ENCODE measurements at places on chromosomes 7 and 10. TPM values are rescaled to one million over a fixed set of nuclear protein-coding genes. Genes with fewer than 3 reads are reported as not detected.

Gene HGF
- total RNA-seq: 4.3 TPM

DNA sequence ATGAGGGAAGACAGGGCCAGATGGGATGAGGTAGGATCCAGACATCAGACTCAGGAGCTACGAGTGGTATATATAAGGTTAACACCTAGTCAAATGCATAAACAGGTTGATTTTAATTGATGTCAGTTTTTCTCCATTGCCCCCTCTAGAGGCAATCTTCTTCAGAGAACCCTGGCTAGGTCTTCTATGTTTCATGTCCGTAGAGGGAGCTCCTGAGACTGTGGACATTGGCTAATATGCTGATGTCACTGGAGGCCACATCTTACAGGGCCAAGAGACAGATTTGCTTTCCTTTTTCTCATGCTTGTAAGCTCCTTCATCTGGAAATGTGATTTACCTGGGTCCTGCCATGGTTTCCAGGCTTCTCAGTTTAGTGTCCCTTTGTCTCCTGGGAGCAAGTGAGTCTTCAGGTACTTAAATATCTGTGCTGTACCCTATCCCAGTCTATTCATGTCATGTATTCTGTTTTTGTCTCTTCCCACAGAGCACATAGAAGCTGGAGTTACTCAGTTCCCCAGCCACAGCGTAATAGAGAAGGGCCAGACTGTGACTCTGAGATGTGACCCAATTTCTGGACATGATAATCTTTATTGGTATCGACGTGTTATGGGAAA, 161.6 kb upstream of the PRSS1 start:
- DNase-seq: no peak

DNA sequence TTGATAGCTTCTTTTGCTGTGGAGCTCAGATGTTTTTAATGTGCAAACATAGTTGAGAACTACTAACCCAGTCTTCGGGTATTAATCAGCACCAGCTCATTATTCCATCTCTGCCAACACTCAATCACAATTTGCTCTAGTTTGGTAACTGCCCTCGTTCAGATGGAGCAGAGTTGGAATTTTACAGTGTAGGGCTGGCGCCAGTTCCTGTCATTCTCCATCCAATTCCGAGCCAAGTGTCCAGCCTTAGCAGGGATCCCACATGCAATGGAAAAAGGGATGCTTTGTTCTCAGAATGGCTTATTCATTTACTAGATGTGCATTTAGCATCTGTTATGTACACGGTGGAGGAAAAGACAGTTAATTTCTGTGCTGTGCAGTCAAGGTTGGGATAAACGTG, 504.5 kb upstream of the GALNT17 start:
- no peak for DNase-seq

- DNase-seq: peak; percentile 16
Measured at GRCh38 chr10:70925377-70926225, 37.2 kb upstream of the PCBD1 start.

- no peak for DNase-seq
Measured at GRCh38 chr7:92705831-92706230, 115.6 kb upstream of the FAM133B start.

GRCh38 chr7:71705217-71705616, 573.3 kb downstream of the GALNT17 start:
- no peak for DNase-seq

- DNase-seq: no peak
Measured at GRCh38 chr10:114995468-114996247, 57.7 kb downstream of the TRUB1 start.

GRCh38 chr7:54015251-54015650, 526.9 kb upstream of the VSTM2A start:
- no peak for DNase-seq

Gene ITIH5
- total RNA-seq: not detected

- DNase-seq: no peak
Measured at GRCh38 chr7:20541608-20542349, 73.7 kb upstream of the ABCB5 start.

Gene TRIM73
- total RNA-seq: 30.0 TPM

DNA sequence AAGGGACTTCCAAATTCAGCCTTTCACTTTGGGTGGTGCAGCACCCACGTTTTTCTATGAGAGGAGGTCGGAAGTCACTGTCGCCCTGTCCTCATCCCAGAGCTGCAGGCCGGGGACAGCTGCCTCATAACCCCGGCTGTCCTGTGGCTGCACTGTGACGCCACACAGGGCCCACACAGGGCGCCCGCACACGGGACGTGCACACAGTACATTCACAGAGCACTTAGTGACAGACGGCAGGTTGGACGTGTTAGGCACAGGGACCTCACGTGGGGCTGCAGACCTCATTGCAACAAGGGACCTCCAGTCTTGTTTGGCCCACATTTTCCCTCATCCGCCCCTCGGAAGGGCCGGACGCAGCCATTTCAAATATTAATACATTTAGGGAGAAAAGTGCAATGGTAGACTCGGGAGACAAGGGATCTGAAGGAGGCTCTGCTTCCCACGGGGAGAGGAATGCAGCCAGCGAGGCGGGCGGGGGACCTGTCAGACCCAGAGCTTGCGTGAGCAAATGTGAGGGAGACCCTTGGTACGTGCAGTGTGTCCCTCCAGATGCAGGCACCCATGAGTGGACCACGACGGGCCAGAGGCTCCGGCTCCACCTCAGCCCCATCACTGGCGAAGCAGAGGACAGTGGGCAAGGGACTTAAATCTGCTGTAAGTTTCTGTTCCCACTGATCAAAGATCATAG, 86.7 kb downstream of the VOPP1 start:
- no peak for DNase-seq

Gene CCDC136
- 7.2 TPM for total RNA-seq

- DNase-seq: no peak
Measured at GRCh38 chr7:130129011-130129411, 58.7 kb downstream of the KLHDC10 start.

- no peak for DNase-seq
Measured at GRCh38 chr10:4810092-4810491, 15.9 kb upstream of the AKR1E2 start.

DNA sequence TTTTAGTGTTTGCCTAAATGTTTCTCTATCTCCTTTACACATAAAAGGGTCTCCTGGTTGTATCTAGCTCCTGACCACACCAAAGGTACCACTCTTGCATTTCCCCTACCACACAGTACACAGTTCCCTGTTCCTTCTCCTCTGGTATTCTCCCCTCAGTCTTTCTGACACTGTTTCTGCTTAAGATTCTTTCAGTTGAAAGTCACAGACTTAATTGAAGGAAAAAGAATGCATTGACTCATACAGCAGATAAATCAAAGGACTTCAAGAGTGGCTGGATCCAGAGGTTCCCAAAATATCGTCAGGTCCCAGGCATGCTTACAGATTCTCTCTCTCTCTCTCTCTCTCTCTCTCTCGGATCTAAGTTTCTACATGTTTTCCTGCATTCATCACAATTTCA, 185.6 kb upstream of the LRGUK start:
- DNase-seq: no peak

GRCh38 chr7:95066737-95067530, 159.5 kb downstream of the PPP1R9A start:
- no peak for DNase-seq

Gene GALNT11
- 16.0 TPM for total RNA-seq

- DNase-seq: no peak
Measured at GRCh38 chr7:111113263-111114017, 22.5 kb downstream of the LRRN3 start.

Gene PTF1A
- total RNA-seq: not detected

- no peak for DNase-seq
Measured at GRCh38 chr7:28180031-28180363, 598 bp downstream of the JAZF1 start.

DNA sequence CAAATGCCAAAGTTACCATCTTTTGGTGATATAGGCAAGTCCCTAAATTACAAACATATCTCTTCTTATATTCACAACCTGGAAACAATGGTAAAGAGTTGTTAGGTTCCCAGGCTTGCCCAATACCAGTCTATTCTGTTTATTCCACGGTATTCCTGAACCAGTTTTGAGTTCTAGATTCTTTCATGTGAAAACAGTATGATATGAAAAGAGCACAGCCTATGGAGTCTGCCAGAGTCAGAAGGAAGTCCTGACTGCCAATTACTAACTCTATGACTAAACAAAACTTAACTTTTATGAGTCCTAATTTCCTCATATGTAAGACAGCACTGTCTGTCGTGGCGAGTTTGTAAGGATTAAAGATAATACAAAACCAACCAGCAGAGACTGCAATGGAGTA, 5.6 kb downstream of the ABI1 start:
- no peak for DNase-seq

- DNase-seq: no peak
Measured at GRCh38 chr7:131288450-131288849, 39.2 kb upstream of the MKLN1 start.

DNA sequence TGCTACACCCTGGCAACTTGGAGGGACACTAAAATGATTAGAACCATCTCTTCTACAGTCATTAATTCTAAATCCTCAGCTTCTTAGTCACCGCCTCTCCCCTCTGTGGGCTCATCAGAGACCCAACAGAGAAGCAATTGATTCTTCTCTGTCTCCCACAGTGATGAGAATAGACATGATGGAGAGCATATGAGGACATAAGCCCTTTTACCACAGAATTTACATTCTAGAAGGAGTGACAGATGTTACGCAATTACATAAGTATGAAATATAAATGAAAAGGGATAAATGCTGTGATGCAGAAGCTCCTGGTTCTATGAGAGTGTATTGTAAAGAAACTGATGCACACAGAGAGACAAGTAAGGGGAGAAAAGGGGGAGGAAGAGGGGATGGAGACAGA, 18.1 kb upstream of the ABCB5 start:
- DNase-seq: no peak

DNA sequence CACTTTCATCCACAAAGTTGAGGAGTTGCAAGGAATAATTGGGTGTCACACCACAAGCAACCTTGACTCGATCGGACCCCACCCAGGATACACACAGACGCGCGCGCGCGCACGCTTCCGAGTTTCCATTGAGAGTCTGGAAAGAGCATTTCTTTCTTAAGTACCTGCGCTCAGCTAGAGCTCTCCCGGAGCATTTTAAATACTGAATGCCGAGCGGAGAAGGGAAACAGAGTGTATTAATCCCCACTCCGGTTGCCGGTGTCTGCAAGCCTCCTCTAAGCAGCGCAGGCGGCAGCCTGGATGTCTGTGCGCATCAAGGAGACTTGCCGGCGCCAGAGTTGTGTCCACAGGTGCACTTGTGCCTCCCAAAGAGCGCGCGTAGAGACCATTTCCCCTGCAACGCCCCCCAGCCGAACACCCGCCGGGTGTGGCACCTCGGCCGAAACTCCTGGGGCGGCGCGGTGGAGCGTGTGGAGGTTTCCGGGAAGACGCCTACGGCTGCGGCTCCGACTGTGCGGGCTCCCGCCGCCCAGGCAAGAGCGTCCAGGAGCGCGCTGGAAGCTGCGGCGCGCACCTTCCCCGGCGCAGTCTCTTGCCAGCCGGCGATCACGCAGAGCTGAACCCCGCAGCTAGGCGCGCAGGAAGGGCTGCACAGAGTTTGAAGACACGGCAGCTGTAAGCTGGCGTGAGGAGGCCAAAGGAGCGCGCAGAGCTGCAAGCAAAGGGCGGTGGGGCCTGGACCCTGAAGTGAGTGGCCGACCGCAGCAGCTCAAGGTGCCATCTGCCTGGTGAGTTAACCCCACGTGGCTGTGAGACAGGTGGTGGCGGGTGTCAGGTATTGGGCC, 1.1 kb upstream of the FEZF1 start:
- no peak for DNase-seq

DNA sequence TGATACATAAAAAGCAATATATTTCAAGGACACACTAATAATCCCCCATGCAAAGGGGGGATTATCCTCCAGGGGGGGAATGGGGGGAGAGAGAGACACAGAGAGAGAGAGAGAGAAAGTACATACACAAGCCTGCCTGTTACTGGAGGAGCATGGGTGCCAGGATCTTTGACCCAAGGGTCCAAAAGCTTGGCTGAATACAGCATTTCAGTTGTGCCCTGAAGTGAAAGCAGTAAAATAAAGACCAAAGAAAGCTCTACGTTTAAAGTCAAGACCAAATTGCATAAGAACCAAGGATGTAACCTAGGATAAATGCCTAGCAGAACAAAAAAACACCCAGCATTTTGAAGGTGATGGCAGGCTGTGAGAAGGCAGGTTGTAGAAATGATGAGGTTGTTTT, 27.8 kb upstream of the ITGB8 start:
- DNase-seq: no peak

- DNase-seq: no peak
Measured at GRCh38 chr7:27176962-27177794, 3.1 kb upstream of the HOXA10 start.

GRCh38 chr10:54880996-54881395, 80.0 kb upstream of the PCDH15 start:
- no peak for DNase-seq

DNA sequence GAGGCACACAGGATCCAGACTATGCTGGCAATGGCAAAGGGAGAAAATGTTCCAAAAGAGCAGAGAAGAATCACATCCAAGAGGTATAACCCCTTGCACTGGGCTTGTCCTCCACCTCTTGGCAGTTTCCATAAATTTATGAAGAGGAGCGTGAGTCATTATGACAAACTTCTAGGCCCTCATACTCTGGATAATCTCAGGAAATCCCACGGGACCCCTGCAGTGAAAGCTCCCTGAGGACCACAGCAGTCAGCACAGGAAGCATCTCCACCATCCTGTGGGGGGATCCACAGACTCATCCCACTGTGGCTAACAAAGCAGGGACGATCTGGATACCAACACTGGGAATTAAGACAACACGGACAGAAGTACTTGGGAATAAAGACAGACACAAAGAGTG, 30.3 kb upstream of the GPAM start:
- DNase-seq: no peak

Gene CPA1
- not detected for total RNA-seq

Gene WEE2
- not detected for total RNA-seq

- DNase-seq: peak; percentile 68
Measured at GRCh38 chr10:72248468-72249151, 25.1 kb upstream of the DDIT4 start.

DNA sequence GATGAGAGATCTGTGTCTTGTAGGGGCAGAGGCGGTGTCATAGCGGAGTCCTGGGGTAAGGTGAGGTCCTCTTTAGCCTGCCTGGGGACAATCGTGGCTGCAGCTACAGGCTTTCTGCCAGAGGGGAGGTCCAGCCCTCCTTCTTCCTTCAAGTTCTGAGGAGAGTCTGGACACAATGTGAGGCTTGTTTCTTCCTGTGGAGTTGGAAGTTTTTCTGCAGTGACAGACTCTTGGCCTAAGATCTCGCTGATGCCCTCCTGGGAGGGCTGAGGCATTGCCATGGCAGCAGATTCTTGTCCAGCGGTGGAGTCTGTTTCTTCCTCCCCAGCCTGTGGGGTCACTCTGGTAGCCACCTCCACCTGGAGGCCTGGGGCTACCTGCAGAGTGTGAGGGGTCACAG, 4.4 kb downstream of the NACAD start:
- no peak for DNase-seq

Gene NME8
- total RNA-seq: 5.5 TPM

GRCh38 chr7:147999962-148000361, 590.6 kb upstream of the C7orf33 start:
- DNase-seq: no peak

Gene FXYD4
- not detected for total RNA-seq

GRCh38 chr7:79495544-79496272, 42.2 kb upstream of the MAGI2 start:
- DNase-seq: no peak

Measured in naive thymus-derived CD4-positive, alpha-beta T cell (primary cell).